Panc1 (cell line): ENCODE measurements at places on chromosomes 7 and 10. TPM values are rescaled to one million over a fixed set of nuclear protein-coding genes. Genes with fewer than 3 reads are reported as not detected.

Gene FKBP6
- total RNA-seq = not detected

GRCh38 chr7:72325561-72325960, 86.6 kb downstream of the CALN1 start:
- no peaks in the 10 kb centered on the region for H3K4me1 ChIP-seq
- H3K4me3 ChIP-seq = no peak overlapping the region
- H3K27me3 ChIP-seq = no peaks in the 10 kb centered on the region
- no peaks in the 10 kb centered on the region for H3K36me3 ChIP-seq

DNA sequence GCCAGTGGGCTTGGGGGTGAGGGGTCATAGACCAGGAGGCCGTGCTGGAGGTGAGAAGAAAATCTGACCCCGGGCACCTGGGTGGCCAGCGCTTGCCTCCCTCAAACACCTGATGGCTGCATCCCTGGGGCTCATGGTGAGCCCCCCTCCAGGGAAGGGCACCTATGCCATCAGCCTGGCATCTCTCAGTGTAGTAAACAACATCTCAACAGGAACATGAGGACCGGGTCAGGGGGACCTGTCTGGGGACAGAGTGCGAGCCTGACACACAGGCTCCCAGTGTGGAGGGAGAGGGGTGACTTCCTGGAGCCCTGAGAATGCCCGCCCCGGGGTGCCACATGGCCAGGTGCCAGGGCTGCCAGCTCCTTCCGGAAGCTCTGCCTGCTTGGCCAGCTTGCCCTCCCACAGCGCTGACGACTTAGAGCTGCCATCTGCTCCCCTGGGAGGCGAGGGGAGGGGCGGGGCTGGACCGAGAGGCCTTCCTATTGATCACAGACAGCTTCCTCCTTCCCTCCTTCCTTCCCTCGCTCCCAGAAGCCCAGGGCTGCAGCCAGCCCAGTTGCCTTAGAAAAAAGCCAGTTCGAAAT, 12.3 kb downstream of the STX1A start:
- no peaks in the 10 kb centered on the region for H3K27me3 ChIP-seq
- H3K36me3 ChIP-seq = no peaks in the 10 kb centered on the region; the same call in 1 of the 2 replicates
- no peak overlapping the region for H3K4me3 ChIP-seq

DNA sequence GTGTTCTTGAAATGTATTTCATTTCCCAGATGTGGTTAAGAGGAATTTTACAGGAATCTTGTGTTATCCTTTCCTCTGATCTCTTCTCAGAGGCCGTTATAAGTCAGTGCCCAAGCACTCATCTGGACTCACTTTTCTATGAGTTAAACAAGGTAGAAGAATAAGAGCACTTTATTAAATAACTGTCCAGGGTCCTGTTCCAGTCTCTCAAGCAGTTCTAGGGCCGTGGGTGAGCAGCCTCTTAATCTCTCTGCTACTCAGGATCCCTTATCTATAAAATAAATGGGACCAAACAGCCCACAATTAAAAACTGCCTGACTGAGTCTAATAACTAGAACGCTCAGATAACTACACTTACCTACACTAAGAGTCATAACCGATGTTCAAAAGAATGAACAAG, 111.2 kb downstream of the OSBPL3 start:
- H3K4me1 ChIP-seq = no peaks in the 10 kb centered on the region
- H3K27me3 ChIP-seq = no peaks in the 10 kb centered on the region
- no peak overlapping the region for H3K27ac ChIP-seq
- H3K36me3 ChIP-seq = no peaks in the 10 kb centered on the region
- no peak for DNase-seq

- no peaks in the 10 kb centered on the region for H3K4me1 ChIP-seq
- H3K36me3 ChIP-seq = no peaks in the 10 kb centered on the region
- H3K27ac ChIP-seq = no peak overlapping the region
- no peak overlapping the region for H3K4me3 ChIP-seq
- DNase-seq = no peak
Observed at GRCh38 chr7:101985057-101985902, 167.9 kb downstream of the CUX1 start.
